ENCODE measurements at places on chromosomes 6 and 20. TPM values are rescaled to one million over a fixed set of nuclear protein-coding genes. Genes with fewer than 3 reads are reported as not detected.
A peak's percentile ranks its signal among the peaks of the same experiment; 100 is the strongest.

Gene SERPINB6
- total RNA-seq, result 222 TPM

Gene IL17F
- total RNA-seq, result not detected

DNA sequence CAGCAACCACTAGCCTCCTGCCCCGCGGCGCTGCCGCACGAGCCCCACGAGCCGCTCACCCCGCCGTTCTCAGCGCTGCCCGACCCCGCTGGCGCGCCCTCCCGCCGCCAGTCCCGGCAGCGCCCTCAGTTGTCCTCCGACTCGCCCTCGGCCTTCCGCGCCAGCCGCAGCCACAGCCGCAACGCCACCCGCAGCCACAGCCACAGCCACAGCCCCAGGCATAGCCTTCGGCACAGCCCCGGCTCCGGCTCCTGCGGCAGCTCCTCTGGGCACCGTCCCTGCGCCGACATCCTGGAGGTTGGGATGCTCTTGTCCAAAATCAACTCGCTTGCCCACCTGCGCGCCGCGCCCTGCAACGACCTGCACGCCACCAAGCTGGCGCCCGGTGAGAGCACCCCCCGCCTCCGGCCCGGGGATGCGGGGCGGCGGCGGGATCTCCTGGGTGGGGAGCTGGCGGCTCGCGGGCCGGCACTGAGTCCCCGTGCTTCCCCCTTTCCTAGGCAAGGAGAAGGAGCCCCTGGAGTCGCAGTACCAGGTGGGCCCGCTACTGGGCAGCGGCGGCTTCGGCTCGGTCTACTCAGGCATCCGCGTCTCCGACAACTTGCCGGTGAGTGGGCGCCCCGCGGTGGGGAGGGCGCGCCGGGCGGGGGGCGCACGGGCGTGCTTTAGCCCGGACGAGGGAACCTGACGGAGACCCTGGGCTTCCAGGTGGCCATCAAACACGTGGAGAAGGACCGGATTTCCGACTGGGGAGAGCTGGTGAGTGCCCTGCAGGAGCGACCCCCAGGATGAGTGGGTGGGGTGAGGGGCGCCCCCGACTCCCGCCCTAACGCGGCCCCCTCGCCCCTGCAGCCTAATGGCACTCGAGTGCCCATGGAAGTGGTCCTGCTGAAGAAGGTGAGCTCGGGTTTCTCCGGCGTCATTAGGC is 585 bp downstream of the PIM1 start:
- no peak for DNase-seq

- no peak for DNase-seq
These were observed 17.3 kb upstream of the CITED2 start for GRCh38 chr6:139391709-139392108.

DNA sequence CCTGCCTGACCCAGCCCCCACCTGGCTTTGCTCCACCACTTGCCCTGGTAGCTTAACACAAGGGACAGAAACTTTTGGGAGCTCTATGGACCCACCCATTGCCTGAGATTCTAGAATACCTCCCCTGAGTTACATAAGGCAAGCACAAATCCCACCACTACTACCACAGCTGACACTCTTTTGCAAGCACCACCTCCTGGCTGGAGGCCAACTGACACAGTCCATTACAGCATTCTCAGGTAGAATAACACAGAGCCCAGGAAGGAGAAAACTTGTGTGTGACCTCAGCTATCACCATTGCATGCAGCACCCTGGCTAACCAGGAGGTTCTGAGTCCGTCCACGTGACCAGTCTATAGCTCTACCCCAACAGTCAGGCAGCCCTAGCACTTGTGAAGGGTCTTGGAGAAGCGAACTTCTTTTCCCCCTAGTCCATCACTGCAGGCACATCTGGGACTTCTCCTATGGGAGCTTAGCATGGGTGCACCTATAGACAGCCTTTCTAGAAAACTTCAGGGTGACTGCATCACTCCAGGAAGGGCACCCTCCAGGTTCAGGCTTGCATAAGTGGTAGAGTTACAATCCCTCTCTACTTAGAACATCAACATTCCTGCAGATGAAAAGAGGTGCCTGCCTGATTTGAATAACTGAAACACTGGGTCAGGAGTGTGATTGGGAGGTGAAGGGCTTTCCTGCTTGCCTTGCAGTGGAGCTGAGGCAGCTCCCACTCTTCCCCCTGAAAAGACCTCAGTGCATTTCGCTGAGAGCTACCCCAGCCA is 30.1 kb downstream of the CITED2 start:
- DNase-seq, result no peak

DNA sequence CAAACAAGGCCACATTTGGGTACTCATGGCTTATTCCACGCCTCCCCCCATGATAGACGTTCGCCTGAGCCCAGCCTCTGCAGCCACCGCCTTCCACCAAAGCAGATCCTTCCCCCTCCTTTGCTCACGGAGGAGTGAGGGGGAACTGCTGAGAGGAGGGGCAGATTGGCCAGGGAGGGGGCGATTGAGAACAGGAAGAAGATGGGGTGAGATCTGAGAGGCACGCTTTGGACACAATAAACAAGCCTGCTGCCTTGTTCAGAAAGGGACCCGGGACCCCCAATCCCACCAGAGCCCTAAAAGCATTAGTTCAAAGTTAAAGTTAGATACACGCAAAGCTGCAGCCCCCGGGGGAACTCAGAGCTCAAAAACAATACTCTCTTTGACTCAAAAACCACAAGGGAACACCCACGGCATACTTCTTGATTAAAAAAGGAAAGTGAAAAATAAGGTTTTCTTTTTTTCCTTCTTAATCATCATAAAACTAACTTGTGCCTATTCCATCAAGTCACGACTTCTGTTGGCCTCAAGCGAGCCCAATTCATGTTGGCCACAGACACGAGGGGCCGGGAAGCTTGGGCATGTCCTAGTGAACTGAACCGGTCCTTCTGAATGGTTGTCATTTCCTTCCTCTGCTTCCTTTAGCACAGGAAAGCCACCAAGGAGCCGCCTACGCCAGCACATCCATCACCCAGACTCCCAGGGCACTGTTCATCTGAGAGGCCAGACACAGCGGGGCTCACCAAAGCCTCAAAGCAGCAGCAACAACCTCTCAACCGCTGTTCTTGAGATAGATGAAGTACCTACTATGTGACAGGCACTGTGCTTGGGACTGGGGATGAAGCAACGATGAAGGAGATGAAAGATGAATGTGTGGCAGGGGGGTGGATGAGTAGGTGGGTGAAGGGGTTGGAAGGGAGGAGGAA is 44.7 kb downstream of the NFATC2 start:
- no peak for DNase-seq

DNA sequence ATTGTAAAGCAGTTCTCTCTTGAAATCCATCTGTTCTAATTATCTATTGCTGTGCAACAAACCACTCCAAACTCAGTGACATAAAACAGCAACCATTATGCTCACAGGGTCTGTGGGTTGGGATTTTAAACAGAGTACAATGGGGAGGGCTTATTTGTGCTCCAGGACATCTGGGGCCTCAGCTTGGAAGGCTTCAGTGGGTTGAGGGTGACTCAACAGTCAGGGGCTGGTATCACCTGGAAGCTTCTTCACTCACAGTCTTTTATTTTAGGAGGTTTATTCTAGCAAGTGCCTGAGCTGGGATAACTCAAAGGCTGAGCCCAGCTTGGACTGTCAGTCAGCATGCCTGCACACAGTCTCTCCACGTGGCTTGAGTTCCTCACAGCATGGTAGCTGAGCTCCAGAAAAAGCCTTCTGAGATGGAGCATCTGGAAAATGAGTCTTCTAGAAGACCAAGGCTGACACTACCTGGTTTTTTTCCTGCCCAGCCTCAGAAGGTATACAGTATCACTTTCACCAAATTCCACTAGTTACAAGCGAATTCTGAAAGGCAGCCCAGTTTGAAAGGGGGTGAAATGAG is 234.6 kb upstream of the ID4 start:
- DNase-seq, result no peak

- DNase-seq, result no peak
These were observed 15.6 kb downstream of the FAM83D start for GRCh38 chr20:38941726-38942389.

DNA sequence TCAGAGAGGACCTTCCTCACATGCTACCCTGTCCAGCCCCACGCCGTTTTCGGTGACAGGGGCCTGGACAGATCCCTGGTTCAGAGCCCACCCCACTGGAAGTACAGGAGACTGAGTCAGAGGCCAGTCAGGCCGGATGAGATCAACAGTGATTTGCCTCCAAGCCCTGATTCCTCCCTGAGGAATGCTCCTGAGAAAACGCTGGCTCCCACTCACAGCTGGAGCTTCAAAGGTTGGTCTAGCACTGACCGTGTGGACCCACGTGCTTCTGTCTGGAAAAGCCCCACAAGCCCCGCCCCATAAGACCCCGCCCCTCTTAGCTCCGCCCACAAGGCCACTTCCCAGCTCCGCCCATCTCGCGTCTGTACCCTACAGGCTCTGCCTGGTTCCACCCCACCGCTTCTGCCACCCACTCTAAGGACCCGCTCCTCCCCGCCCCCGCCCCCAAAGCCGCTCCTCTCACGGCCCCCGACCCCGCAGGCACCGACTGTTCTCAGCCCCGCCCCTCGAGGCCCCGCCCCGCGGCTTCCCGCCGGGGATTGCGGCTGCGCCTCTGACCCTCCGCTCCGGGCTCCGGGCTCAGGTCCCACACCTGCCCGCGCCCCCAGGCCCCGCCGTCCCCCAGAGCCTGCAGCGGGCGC is 64.9 kb upstream of the BHLHE23 start:
- DNase-seq, result peak; percentile 58

DNA sequence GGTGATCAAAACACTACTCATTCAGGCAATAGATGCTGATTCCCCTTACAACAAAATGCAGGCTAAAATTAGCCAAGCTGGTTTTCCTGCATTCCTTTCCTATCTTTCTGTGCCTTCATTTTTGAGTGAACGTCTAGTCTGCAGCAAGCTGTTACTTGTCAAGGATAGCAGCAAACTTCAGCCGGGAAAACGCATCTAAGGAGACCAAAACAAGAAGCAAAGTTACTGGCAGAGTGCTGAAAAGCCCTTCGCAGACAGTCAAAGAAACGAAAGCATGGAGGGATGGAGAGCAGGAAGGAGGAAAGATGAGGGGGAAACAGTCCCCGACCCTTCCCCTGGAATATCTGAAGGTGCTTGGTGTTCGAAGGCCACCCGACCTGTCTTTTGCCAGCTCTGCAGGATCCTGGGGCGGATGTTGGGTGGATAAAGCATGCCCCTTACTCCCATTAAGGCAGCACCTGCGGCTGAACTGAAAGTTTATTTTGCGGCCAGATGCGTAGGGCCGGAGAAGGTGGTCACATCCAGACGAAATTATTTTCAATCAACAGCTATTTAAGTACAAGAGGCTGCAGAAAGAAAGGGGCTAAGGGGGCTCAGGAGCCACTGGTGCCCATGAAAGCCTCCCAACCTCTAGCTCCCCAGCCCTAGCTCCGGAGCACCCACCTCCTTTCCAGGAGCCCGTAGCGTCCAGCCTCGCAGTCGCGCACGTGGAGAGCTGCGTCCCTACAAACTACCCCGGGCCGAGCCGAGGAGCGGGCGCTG is 538 bp downstream of the FERMT1 start:
- no peak for DNase-seq

Measured in ascending aorta (tissue), 2 donors.